ENCODE measurements at places on chromosomes 13 and 19.

DNA sequence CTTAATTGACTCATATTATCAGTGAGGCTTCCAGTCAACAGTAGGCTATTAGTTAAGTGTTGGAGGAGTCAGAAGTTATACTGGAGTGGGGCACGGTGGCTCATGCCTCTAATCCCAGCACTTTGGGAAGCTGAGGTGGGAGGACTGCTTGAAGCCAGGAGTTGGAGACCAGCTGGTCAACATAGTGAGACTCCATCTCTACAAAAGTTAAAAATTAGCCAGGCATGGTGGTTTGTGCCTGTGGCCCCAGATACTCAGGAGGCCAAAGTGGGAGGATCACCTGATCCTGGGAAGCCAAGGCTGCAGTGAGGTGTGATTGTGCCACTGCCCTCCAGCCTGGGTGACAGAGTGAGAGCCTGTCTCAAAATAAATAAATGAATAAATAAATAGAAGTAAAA lies 53.2 kb downstream of the COMP start:
- DNase-seq, result no peak

GRCh38 chr19:54418930-54419800 lies 3.9 kb downstream of the TTYH1 start:
- no peak for DNase-seq

- DNase-seq, result no peak
Observed at GRCh38 chr13:32390048-32390447, 37.9 kb downstream of the N4BP2L1 start.

DNA sequence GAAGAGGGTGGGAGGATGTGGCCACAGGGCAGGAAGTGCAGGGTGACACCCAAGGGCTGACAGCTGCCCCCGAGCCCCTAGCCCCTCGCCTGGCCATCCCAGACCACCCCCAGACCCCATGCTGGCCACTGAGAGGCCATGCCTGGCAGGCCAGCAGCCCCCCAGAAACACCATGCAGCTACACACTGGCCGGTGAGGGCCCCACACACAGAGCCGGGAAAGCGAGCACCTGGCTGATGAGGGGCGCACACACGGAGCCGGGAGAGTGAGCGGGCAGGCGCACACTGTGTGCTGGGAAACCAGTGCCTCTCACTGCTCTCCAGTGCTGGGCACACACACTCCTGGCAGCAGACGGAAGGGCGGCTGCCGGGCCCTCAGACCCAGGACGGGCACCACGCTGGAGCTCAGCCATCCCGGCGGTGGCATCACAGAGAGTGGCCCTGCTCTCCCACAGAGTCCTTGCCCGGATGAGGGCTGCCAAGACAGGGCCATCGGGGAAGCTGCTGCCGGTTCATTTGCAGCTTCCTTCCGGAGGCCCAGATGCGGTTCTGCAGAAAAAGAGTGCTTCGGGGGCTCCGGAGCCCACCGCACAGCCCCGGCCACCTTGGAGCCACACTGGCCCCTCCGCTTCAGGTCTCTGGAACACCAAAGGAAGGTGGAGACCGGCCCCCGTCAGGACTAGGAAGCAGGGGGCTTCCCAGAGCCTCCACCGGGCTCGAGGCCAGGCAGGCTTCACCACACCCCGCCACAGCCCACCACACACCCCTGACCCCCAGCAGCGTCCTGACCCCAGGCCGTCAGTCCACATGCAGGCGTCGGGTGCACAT lies 76.4 kb downstream of the SPACA7 start:
- DNase-seq, result no peak

GRCh38 chr13:38382946-38383345 lies 33.3 kb downstream of the UFM1 start:
- DNase-seq, result peak; percentile 6

- DNase-seq, result no peak
Observed at GRCh38 chr13:66087269-66087710, 1142.8 kb downstream of the PCDH9 start.

GRCh38 chr19:45078390-45079062 lies 534 bp upstream of the GEMIN7 start:
- no peak for DNase-seq

DNA sequence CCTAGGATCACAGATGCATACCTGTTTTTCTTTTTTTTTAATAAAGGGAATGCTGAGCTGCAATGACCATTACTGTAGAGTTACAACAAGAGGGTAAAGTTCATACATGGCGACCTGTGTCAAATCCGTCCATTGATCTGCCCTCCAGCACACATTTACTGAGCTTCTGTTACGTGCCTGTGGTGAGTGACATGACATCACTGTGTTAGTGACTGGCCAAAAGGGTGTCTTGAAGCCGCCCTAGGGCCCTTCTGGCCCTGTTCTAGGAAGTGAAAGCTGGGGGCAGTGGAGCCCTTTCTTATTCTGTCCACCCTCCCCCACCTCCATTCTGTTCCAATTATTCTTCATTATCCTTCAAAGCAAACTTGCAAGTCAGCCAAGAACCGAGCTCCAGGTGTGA lies 66.3 kb downstream of the ZIC5 start:
- DNase-seq, result no peak

DNA sequence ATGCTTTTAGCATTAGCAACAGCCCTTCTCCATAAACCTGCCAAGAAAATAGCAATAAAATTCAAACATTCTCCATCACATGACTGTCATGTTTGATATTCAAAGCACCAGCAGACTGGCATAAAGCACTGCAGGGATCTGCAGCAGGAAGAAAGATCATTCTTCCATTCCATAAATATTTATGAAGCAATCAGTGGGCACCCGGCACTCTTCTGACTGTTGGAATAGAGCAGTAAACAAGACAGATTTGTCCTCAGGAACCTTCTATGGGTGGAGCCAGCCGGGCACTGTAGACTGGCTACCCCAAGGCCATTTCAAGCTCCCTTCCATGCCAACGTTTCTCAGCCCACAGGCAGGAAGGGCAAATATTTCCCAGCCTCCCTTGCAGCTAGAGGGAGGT lies 25.5 kb downstream of the PLA2G4C start:
- no peak for DNase-seq

DNA sequence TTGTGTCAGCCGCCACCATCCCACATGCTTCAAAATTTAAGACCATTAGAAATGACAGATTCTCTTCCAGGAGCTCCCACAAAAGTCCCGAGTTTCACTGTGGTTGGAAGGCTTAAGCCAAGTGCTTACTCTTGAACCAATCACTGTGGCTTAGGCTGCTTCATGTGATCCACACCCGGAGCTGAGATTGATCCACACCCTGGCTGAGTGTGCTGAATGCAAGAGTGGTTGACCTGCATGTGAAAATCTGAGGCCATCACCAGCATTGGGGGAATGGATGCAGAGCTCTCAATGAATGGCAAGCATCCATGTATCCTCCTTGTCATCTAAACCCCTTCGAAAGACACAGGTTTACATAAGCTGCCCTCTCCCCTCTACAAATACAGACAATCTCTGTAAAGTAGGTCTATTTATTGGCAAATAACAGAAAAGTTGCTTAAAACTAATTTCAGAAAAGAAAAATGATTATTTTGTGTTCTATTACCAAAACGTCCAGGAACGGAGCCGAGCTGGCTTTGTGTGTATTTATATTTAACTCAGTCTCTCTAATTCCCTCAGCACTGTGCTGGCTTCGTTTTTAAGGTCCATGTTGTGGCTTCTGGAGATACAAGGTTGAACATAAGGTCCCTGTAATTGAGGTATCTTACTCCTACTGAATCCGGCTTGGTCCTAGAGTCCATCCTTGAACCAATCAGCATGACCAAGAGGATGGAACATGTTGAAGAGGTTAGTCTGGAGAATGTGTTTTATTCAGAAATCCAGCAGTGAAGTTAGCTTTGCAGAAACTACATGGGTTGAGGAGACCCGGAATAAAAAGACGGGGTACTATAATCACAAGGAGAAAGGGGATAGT lies 332.4 kb downstream of the LIG4 start:
- DNase-seq, result no peak

DNA sequence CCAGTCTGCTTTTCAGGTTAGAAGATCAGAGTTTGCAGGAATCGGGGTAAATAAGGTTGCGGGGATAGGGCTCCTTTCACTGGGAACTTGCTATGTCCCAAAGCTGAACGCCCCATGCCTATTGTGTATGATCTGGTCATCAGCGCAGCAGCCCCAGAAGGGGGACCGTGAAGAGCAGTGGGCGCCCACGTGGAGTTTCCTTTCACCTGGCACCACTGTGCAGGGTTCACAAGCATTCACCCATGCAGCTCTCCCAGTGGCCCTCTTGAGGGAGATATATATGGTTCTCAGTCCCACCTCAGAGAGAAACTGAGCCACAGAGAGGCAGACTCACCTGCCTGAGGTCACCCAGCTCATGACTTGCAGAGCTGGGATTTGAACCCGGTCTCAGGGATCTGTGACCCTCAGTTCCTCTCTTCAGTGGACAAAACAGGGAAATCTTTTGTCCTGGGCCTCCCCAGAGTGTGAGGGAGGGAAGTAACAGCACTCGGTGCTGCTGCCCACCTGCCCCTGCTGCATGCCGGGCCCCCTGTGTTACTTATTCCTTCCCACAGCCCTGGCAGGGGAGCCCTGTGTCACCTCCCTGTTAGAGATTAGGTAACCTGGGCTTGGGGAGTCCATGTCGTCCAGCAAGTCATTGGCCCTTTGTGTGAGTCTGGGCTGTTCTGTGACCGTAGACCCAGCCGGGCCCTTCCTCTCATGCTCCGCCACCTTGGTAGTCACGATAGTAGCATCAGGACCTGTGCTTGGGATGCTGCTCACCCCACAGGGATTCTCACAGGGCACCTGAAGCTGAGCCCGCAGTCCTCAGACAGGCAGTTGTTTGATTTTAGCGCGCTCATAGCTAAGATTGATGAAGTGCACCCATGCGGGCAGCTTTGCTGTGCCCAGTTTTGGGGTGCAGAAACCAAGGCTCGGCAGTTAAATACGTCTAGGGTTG lies 27.9 kb downstream of the PPP5C start:
- no peak for DNase-seq

GRCh38 chr19:7109678-7110289 lies 40.3 kb downstream of the ZNF557 start:
- no peak for DNase-seq

- DNase-seq, result no peak
Observed at GRCh38 chr19:13604902-13605586, 98.8 kb upstream of the CACNA1A start.

GRCh38 chr19:8654591-8655339 lies 24.3 kb downstream of the NFILZ start:
- DNase-seq, result peak; percentile 71

- no peak for DNase-seq
Observed at GRCh38 chr13:86567119-86567518, 767.9 kb upstream of the SLITRK6 start.

DNA sequence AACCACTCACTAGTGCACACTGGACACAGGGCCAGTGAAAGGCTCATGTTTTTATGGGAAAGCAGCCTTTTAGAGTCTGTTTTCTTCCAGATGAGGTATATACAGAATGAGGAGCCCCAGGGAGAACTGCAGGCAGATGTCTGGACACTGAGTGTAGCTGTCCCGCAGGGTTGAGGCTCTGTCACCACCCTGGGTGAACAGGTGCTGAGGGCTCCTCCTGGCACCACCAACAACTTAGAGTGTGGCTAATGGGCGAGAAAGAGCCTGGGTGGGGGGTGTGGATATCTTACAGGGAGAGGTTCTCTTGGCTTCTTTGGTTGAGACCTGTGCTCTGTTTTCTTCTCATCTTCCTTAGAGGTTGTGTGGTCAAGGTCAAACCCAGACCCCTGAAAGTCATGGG lies 202.1 kb upstream of the GPR12 start:
- DNase-seq, result no peak

- DNase-seq, result peak; percentile 28
Observed at GRCh38 chr19:17902701-17903100, 30.1 kb upstream of the CCDC124 start.

GRCh38 chr13:47932950-47933923 lies 67.8 kb downstream of the SUCLA2 start:
- no peak for DNase-seq

GRCh38 chr13:32446773-32447465 lies 19.0 kb upstream of the N4BP2L1 start:
- DNase-seq, result no peak

DNA sequence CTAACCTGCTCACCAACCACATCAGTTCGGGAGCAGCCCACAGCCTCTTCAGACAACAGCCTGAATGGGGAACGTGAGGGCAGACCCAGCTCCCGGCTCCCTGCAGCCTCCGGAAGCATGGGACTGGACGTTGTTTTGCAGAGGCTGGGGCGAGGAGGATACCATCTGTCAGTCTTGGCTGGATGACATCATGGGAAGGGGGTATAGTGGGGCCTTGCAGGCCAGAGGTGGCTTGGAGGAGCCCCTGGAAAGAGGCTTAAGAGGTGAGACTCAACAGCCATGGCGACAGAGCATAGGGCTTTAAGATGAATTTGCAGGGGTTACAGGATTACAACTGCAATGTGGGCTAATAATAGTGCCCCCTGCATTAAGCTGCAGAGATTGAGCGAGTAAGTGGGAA lies 1.5 kb downstream of the FXYD3 start:
- DNase-seq, result no peak

DNA sequence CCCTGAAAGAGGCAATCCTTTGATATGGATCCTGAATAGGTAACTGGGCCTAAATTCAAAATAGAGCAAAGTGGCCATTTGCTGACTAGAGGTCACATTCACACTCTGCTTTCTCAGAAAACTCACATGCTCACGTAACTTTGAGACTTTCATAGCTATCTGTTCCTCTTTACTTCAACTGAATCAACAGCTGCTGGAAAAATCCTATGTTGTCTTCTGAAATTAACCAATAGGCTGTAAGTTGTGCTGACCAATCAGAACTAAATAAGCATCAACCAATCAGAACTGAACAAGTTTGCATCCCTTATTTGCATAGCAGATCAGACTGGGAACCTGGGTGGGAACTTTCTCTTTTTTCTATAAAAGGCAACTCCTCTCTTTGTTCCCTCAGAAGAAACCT lies 24.0 kb upstream of the TBC1D4 start:
- no peak for DNase-seq

GRCh38 chr19:1057176-1057855 lies 9.7 kb upstream of the ARHGAP45 start:
- DNase-seq, result peak; percentile 64

DNA sequence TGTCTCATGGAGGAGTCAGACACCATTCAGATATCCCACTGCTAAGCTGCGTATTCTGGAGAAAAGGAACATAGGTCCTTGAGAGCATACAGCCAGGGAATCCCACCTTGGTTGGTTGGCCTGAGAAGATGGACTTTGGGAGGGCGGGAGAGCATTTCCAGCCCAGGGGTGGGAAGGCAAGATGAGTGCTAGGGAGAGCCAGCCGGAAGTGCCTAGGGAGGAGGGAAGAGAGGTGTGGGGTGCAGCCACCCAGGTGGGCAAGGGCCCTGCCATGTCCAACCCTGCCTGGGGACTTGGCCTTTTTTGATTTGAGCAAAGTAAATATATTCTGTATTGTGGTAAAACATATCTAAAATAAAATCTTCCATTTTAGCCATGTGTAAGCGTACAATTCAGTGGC lies 19.7 kb downstream of the SIAH3 start:
- no peak for DNase-seq

GRCh38 chr19:33627962-33628839 lies 6.4 kb downstream of the CHST8 start:
- no peak for DNase-seq

- peak; percentile 63 for DNase-seq
Observed at GRCh38 chr19:28466107-28467045, 746.6 kb downstream of the UQCRFS1 start.
